ENCODE measurements at places on chromosomes 6 and 20.

- no peak for DNase-seq
These were observed 754.6 kb upstream of the MMS22L start for GRCh38 chr6:98037571-98037970.

GRCh38 chr6:70045413-70045812, 179.1 kb downstream of the COL19A1 start:
- no peak for DNase-seq

DNA sequence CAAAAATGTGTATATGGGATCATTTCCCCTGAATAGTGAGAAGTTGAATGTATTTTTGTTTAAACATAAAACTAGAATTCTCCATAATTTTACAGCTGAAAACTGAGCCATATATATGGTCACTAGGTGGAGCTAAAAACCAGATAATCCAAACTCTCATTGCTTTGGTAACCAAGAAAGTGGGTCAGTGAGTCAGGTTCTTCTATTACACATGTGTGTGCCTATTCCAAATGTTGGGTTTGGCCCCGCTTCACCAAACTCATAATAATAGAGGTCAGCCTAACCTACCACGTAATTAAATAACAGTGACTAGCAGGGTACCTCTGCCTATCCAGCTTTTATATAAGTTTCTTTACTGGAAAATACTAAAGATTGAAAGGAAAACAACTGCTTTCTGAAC, 19.3 kb upstream of the RNGTT start:
- no peak for DNase-seq

DNA sequence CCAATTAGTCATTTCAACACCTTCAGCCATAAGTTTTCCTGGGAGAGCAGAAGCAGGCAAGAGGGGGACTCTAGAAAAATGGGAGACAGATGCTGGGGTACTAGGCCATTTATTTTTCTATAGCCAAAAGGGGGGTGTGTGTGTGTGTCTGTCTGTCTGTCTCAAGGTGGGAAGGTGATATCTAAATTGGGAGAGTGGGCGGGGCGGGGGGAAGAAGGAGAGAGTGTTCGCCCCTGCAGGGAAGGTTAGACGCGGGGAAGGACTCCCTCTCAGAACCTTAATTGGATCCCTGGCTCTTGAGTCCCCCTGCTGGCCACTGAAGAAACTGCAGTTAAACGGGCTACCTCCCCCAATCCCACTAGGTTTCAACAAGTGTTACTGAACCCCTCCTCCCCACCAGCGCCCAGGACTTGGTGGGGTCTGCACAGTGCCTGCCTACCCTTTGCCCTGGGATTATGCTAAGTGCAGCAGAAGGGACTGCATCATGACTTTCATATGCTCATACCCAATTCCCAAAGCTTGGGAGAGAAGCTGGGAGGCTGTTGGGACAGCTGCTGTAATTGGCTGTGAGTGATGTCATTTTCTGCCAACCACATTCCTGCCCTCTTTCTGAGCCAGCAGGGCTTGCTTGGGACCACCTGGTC, 45.8 kb downstream of the FOXP4 start:
- peak; percentile 79 for DNase-seq

GRCh38 chr6:64252256-64252655, 616.7 kb downstream of the PHF3 start:
- DNase-seq = no peak

DNA sequence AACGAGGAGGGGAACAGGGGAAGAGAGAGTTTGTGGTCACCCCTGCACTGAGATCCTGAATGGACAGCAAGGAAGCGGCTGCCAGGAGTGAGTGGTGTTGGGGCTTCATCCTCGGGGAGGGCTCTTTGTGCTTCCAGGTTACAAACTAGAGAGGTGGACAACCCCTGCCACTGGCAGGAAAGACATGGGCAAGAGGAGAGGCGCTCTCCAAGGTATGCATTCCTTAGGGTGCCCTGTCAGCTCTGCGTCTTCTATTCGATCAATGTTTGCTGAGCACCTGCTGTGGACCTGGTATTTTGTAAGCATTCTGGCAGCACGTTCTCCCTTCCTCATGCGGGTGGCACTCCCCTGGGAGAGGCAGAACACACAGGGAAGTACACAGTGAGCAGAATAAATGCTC, 93.6 kb downstream of the CDH4 start:
- DNase-seq = no peak

DNA sequence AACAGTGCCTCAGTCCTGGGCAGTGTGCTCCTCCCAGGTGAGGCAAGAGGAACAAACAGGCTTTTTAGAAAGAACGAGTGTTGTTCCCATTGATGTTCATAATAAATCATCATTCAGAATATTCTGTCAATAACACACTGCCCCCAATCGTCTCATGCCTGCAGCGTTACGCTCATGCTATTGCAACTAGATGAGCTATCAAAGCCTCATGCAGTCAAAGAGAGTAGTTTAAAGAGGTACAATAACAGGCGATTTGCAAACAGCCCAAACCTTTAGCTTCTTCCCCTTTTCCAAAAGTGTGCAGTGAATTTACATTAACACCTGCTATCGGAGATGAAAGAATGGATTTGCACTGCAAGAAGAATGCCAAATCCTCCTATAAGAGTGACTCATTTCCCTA, 1164.7 kb upstream of the MAP3K7 start:
- DNase-seq = no peak

DNA sequence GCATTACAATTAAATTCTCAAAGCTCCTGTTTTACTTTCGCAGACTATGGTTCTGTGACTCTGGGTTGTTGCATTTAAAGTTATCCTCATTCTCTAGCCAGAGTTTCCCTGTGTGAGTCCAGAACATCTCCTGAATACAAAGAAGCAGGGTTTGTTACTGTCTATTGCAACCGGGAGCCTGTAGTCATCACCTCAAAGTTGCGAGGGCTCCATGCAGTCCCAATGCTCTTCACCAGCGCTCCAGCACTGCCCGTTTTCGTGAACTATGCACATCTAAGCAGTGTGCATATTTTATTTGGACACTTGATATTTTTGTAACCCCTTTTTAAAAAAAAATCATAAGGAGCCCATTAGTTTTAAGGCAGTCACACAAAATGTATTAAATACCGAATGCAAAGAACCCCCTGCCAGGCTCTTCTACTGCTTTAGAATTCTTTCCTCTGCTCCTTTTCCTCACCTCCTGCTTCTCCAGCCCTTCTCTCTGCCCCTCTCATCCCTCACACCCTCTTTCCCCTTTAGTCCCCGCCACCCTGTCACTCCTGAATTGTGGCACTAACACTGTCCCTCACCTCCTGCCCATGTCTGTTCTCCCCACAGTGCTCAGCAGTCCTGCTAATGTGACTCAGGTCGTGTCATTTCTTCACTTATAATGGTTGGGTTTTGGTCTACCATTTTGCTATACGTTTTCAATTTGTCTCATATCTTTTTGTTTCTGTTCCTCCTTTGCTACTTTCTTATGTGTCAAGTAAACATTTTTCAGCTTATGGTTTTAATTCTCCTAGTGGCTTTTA, 1.1 kb upstream of the HLA-C start:
- no peak for DNase-seq

GRCh38 chr6:158286413-158286812, 25.9 kb upstream of the TULP4 start:
- no peak for DNase-seq

DNA sequence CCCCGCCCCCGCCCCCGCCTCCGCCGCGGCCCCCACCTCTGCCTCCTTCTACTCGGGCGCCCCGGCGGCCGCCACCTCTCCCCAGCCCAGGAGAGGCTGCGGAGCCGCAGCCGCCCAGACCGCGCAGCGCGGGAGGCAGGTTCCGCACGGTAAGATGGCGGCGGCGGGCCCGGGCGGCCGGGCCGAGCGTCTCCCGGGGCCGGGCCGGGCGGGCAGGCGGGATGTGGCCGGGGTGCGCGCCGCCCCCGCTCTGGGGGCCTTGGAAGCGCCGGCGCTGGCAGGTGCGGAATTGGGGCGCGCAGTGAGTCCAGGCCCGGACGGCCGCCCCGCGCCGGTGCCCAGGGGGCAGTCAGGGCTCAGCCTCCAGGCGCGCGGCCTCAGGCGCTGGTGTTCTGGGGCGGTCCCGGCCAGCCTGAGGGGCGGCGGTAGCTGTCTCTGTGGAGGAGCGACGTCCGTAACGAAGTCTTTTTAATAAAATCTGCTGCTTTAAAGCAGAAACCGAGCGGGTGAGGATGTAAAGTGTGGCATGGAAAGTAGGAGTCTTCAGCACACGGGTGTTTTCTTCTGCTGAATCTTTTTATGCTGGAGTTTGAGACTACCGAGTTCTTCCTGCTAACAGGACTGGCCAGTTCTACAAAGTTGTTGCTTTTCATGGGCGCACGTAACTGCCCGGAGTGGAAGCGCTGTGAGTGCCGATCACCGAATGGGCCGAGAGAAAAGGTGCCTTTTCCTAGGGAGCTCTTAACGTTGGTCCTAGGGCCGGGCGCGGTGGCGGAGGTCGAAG, at the start of gene GID8:
Gene GID8, plus strand, starts transcription at position 43 of the 784 bp plus-strand sequence. CDS start 3,356 bp downstream, outside the sequence.
- DNase-seq = peak; percentile 38

GRCh38 chr6:141552463-141552862, 580.3 kb upstream of the GJE1 start:
- no peak for DNase-seq

- DNase-seq = no peak
These were observed 42.1 kb downstream of the ANKRD6 start for GRCh38 chr6:89475101-89475500.

GRCh38 chr20:24842918-24843715, 106.0 kb upstream of the CST7 start:
- DNase-seq = no peak

DNA sequence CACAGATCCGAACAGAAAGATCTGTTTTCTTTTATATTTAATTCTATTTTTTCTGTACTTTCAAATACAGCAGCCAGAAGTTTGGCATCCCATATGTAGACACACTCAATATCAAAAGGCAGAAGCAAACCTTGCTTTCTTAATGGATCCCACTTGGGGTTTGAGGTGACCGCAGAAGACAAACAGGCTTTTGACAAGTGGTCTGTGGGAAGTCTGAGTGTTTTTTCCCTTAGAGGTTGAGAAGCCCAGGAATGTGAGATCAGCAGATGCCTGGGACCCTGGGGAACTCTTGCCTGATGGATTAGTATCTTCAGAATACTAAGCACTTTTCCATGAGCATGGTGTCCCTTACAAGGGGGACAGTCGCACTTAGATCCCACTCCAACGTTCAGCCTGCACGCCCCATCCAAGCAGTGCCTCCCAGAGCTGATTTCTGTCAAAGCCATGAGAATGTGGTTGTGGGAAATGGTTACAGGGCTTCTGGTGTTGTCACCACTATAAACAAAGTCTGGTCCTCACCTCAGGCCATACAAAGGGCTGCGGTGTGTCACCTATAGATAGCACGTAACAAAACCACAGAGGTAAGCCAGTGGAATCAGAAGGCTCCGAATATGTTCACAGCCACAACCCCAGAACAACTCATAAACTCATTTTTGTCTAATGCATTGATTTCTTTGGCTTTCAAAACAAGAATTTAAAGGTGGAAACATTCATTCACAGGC, 12.7 kb downstream of the IL17F start:
- DNase-seq = no peak

GRCh38 chr20:63321148-63321831, 28.3 kb downstream of the COL20A1 start:
- no peak for DNase-seq

GRCh38 chr6:128152551-128152950, 251.7 kb upstream of the THEMIS start:
- DNase-seq = no peak

GRCh38 chr20:2900845-2901592, 27.7 kb downstream of the PTPRA start:
- no peak for DNase-seq

GRCh38 chr6:68638230-68638900, 3.3 kb downstream of the ADGRB3 start:
- no peak for DNase-seq

GRCh38 chr20:56207656-56208055, 40.9 kb upstream of the MC3R start:
- no peak for DNase-seq

DNA sequence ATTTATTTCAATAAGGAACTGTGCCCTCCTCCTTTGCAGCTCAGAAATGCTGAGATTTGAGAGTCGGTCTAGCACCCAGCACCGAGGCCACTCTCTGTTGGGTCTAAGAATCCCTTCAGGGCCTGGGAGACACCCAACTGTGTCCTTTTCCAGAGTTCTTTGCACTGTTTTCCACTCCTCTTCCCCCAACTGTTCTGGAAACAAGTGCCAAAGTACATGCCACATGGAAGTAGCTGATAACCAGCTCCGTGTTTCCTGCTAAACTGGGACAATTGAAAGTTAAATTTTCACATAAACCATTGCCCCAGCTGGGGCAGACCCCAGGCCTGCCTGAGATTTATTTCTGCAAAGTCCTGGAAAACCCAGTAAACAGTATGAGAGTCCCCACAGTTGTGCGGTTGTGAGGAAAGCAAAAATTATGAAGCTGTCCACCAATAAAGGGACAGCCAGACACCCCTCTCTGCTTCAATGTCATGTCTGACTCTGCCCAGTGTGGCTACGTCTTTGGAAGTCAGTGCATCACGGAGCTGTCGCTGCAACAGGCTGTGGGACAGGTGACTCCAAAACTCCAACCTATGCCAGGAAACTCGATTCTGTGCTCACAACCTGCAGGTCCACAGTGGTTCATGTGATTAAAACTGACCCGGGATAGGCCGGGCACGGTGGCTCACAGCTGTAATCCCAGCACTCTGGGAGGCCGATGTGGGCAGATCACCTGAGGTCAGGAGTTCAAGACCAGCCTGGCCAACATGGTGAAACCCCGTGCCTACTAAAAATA, 178.0 kb upstream of the AFDN start:
- DNase-seq = no peak

DNA sequence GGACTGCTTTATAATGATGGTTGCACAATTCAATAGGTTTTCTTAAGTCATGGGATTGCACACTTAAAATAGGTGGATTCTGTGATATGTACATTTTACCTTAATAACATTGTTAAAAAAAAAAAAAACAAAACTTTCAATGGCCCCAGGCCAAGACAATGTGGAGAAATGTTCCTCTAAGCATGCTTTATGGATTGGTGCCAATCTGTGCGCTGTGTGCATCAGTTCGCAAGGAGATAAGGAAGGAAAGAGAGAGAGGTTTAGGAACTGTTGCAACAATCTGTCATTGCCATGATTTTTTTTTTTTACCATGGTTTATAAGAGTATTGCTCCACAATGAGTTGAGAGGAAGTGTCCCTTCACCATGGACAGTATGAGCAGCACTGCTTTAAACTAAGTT, 399.6 kb downstream of the PTPRT start:
- DNase-seq = no peak

DNA sequence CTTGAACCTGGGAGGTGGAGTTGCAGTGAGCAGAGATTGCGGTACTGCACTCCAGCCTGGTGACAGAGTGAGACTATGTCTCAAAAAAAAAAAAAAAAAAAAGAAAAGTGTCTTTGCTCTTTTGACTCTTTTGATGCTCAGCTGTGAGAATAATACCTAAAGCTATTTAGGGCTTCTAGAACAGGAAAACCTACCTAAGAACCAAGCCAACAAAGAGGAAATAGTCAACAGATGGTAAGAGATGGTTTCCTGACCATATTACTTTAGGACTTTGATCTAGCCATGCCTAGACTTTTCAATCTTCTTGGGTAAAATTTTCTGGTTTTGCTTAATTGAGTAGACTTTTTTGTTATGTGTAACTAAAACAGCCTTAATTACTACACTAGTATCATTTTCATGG, 508.1 kb downstream of the EPHA7 start:
- DNase-seq = no peak

- DNase-seq = peak; percentile 16
These were observed 7.5 kb downstream of the DIDO1 start for GRCh38 chr20:62918831-62919230.

- DNase-seq = no peak
These were observed 42.4 kb downstream of the SLC2A10 start for GRCh38 chr20:46751856-46752255.

GRCh38 chr6:23077772-23078171, 508.4 kb downstream of the HDGFL1 start:
- DNase-seq = no peak

GRCh38 chr6:79466207-79466834, 70.9 kb downstream of the LCA5 start:
- DNase-seq = no peak

GRCh38 chr6:123681957-123682462, 45.3 kb upstream of the TRDN start:
- DNase-seq = no peak
